SJCRH30 (cell line): ENCODE measurements at places on chromosomes 4 and X. TPM values are rescaled to one million over a fixed set of nuclear protein-coding genes. Genes with fewer than 3 reads are reported as not detected.

Gene KIT
- total RNA-seq = 0.12 and 0.18 TPM in 2 replicates

Gene UPF3B
- 25.1 and 33.9 TPM in 2 replicates for total RNA-seq

Gene RHOH
- total RNA-seq = not detected in 2 replicates

Gene PRDM8
- total RNA-seq = 1.5 and 2.5 TPM in 2 replicates

Gene ZXDA
- 1.0 and 1.3 TPM in 2 replicates for total RNA-seq

Gene MAGEA2B
- 2.2 and 4.7 TPM in 2 replicates for total RNA-seq

Gene GAGE1
- not detected in 2 replicates for total RNA-seq

Gene HMX1
- not detected in 2 replicates for total RNA-seq

Gene BEX3
- total RNA-seq = 226 and 238 TPM in 2 replicates
